GM13976 (cell line): ENCODE measurements at places on chromosomes 3 and 15.

GRCh38 chr3:38190481-38190881 is 25.1 kb downstream of the OXSR1 start:
- DNase-seq: no peak

- no peak for DNase-seq
These were observed 756.7 kb downstream of the NR2F2 start for GRCh38 chr15:97087006-97087741.

- no peak for DNase-seq
These were observed 208.3 kb upstream of the UBE2E2 start for GRCh38 chr3:22994781-22995180.

DNA sequence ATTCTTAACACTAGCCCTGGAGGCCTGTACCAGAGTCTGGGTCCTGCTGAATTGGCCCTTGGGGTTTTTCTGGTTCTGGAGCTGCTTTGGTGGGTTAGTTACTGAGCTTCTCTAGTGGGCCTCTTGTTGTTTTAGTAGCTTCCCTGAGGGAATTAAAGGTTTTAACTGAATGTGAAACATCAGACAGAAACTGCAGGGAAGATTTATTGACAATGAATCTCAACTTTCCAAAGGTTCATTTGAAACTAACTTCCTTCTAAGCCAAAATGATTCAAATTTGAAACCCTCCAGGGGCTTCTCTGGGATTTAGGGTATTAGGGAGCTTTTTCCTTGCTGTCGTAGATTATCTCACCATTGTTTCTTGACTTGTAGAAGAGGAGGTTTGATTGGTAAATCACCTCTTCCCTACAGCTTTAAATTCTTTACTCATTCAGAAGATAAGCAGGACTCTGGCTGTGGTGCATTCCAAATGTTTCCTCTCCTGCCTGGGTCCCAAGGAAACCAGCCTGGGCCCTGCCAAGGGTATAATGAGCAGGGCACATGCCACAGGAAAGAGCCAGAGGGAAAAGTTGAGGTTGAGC is 71.0 kb downstream of the TP63 start:
- no peak for DNase-seq

- DNase-seq: no peak
These were observed 162.2 kb downstream of the PLD1 start for GRCh38 chr3:171648069-171648468.

GRCh38 chr3:126964950-126965349 is 18.0 kb upstream of the PLXNA1 start:
- DNase-seq: no peak

GRCh38 chr3:134332344-134332743 is 41.9 kb downstream of the AMOTL2 start:
- no peak for DNase-seq

- no peak for DNase-seq
These were observed 2.1 kb downstream of the MAGEL2 start for GRCh38 chr15:23645371-23646164.

DNA sequence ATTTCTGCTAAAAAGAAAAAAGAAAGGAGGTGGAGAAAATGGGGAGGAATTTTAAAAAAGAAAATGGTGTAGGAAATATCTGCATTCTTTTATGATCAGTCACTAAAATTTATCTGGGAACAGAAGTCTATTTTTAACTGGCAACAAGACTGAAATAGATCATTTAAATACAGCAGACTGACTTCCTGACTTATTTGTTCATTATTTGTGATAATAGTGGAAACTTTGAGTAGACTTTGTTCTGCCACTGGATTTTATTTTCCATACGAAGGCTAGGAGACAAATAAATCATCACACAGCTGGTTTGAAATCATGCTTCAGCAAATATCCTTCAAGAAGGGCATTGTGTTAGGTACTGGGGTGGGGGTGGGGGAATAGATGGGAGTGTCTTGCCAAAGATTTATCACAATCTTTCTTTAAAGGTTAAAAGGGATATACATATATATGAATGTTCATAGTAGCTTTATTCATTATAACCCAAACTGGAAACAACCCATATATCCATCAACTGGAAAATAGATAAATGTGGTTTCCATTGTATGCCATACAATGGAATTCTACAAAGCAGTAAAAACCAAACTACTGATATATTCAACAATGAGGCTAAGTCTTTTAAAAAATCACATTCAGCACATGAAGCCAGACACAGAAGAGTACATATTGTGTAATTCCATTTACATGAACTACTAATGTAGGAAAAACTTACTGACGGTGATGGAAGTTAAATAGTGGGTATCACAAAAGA is 4.7 kb upstream of the CLASP2 start:
- no peak for DNase-seq

DNA sequence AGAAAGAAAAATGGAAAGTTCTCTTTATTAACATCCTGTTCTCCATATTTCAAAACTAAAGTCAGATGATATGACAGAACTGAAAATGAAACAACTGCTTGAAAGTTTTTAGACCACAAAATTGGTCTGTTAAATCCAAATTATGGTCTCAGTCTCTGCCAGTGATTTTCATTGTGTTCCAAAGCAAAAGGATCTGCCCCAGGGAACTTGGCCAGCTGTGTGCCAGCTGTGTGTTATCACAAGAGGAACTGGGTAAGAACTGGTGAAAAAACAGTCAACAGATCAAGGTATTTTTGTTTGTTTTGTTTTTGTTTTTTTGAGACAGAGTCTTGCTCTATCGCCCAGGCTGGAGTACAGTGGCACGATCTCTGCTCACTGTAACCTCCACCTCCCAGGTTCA is 323.3 kb downstream of the CTNNB1 start:
- DNase-seq: peak; percentile 14

GRCh38 chr3:150314248-150315004 is 93.7 kb upstream of the TSC22D2 start:
- no peak for DNase-seq

DNA sequence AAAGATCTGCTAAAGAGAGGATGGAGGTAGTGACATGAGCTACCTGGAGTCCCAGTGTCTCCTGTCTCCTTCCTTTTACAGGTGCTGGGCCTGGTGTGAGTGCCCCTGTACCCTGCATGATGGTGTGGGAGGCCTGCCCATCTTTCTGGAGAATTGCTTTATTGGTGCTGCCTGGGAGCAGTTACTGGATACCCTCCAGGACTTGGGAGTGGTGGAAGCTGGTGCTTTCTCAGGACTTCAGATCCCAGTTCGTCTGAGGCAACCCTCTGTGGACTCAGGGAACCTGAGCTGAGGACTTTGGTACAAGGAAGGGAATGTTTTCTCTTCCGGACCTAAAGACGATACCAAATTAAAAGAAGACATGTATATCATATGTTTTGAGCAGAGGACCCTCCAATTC is 18.3 kb upstream of the NUDT16 start:
- no peak for DNase-seq

DNA sequence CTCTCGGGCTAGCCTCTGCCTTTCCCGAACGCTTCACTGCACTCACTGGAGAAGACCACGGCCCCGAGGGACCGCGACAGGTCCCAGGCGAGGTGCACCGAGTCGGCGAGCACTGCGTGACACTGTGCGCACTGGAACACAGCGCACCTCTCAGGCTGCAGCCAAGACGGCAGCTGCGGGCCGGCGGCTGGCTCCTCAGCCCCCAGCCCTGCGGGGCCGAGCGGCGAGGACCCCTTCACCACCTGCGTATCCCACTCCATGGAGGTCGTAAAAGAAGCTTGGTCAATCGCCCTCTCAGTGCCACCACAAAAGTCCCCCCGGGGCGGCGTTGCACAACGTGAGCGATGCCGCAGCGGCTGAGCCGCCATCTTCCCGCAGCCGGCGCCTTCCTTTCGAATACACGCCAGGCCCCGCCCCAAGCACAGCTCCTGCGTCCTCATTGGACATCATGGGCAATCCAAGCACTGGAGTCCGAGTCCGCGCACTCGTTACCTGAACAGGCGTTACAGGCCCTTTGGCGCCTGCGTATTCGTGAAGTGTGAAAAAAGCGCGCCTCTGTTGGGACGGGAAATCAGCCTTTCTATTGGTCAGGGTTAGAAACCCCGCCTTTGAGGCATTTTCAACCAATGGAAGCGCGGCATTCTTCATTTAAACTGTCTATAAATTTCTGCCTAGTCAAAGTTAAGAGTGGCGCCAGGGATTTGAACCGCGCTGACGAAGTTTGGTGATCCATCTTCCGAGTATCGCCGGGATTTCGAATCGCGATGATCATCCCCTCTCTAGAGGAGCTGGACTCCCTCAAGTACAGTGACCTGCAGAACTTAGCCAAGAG is at the start of the genes NUSAP1 and OIP5:
TSS of gene NUSAP1 (plus strand) at position 688 of the 832 bp plus-strand sequence. CDS start at position 765, 77 bp downstream.
TSS of gene OIP5 (minus strand) at position 398 of the 832 bp plus-strand sequence. CDS start at position 368, 30 bp downstream.
- DNase-seq: peak; percentile 99

DNA sequence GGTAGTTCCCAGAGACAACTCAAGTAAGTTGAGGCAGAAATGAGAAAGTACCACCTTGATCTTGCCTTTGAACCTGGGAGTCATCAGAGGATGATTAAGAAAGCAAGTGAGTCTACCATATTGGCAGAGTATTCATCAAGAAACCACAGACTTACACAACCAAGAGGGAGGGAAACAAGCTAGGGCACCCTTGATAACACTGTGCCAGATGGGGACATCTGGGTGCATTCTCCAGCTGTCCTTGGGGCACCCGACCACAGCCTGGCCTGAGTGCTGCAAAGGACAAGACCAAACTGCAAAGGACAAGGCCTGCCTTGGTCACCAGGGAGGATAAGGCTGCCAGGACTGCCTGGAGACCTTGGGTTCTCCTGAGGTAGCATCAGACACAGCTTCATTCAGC is 553.6 kb downstream of the EPHB1 start:
- no peak for DNase-seq

DNA sequence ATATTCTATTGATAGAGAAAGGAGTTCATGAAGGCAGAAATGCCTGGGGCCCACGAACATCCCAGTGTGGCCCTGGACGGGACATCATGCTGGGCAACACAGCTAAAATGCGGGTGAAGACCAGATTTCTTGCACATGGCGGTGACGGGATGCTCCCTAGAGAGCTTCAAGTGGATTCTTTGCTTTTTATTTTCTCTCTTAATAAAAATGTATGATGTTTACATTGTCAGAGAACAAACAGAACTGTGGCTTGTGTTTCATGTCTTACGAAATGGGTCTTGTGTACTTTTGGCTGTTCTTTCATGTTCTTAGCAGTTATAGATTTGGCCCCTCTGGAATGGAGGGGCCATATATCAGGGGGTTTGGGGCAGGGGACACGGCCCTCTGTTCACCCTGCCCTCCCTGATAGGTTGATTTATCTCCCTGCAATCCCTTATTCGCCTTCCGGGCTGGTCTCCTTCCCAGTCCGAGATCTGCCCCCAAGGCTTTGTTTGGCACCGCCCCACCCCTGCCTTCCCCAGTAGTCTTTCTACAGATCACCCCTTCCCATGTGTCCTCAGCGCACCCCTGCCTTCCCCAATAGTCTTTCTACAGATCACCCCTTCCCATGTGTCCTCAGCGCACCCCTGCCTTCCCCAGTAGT is 68.7 kb upstream of the CGNL1 start:
- no peak for DNase-seq

DNA sequence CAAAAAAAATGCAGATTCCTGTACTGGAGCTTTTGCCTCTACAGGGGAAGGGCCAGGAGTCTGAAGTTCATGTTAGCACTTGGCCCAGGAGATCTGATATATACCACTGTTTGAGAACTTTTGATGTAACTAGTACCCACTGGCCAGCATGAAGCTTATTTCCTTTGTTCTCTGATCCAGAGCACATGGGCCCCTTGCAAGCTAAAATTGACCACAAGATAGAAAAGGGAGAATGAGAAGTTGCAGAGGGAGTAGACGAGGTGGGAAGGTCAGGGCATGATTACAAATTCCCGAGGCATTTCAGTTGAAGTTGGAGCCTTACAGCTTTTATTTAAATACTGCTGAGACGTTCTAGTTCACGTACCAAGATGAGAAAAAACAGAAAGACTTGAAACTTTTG is 28.2 kb downstream of the TGM4 start:
- no peak for DNase-seq

DNA sequence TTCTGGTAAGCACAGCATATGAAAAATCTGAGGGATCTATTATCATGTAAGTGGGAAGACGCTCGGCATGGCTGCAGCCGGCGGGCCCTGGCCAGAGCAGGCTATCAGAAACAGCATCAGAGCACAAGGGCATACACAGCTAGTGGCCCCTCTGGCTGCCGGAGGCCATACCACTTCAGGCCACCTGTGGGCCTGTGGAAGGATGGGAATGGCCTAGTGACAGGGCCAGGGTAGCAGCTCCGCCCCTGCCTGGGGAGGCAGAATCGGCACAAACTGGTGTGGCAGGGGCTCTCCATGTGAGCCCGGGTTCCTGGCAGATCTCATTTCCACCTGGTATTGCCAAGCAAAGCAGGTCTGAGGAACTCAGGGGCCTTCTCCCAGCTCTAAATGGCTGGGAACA is 46.4 kb downstream of the SH3BP5 start:
- DNase-seq: no peak

GRCh38 chr3:8298021-8298954 is 203.3 kb upstream of the LMCD1 start:
- no peak for DNase-seq

GRCh38 chr15:55928955-55929354 is 64.5 kb downstream of the NEDD4 start:
- no peak for DNase-seq
